T follicular helper cell (primary cell): ENCODE measurements at places on chromosomes 4 and X.

GRCh38 chrX:116384406-116384954 is 51.9 kb upstream of the SLC6A14 start:
- no peak for DNase-seq

GRCh38 chrX:39398963-39399261 is 597.7 kb downstream of the MID1IP1 start:
- no peak for DNase-seq

DNA sequence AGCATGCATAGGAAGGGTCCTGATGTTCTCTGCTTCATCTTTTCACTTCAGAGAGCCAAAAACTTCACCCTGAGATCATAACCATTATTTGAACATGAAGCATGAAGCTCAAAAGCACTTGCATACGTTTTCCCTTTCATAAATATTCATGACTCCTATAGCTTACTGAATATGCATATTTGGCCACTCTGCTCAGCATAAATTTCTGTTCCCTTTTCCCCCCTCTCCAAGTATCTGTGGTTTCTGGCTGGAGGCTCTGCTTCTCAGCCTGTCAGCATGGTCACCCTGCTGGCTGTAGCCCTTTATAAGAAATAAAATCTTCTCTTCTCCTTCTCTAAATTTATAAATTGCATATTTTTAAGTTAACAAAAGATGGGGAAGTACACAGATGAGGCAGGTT is 384.7 kb upstream of the AGA start:
- no peak for DNase-seq

GRCh38 chr4:83204731-83205130 is 79.9 kb downstream of the COQ2 start:
- no peak for DNase-seq

- DNase-seq = no peak
Measured at GRCh38 chr4:29153642-29154041, 1566.5 kb upstream of the PCDH7 start.

DNA sequence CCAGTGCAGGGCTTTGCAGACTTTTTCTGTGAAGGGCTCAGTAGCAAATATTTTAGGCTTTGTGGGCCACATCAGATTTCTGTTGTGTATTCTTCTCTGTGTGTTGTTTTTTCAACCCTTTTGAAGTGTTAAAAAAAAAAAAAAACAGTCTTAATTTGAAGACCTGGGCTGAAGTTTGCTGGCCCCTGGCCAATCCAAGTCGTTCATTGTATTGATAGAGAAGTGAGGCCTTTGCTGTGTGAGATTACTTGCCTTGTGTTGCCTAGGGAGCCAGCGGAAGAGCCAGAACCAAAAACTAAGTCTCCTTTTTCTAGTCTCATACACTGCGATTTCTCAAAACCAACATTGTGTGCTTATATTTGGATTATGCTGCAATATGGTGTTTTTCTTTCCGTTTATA is 46.9 kb downstream of the MTM1 start:
- DNase-seq = no peak

DNA sequence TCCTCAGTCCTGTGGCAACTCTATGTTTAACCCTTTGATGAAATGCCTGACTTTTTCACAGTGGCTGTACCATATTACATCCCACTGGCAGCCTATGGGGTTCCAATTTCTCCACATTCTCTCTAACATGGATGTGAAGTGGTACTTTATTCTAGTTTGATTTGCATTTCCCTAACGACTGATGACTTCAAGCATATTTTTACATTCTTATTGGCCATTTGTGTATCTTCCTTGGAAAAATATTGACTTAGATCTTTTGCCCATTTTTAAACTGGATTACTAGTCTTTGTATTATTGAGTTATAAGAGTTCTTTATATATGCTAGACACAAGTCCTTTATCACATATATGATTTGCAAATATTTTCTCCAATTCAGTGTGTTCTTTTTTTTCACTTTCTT is 2.1 kb upstream of the RAB39B start:
- DNase-seq = no peak

DNA sequence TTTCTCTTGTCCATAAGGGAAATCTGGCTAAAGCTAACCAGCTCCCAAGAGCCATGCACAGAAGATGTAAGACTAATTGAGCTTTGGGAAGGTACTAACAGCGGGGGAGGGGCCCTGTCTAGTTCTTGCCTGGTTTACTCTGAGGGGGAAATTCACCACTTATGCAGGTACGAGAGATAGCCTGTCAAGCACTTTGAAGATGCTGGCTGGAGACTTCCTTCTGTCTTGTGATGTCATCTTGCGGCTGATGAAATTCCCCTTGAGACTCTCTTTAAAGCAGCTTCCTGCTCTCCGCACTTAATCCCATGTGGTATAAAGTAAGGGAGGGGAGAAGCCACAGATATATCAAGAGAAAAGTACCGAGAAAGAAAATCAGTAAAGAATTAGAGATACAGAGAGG is 345.3 kb downstream of the MAPK10 start:
- no peak for DNase-seq

GRCh38 chrX:46572340-46572936 is 1.1 kb upstream of the CHST7 start:
- DNase-seq = no peak

- no peak for DNase-seq
Measured at GRCh38 chr4:39456946-39457763, 1.6 kb downstream of the RPL9 start.

GRCh38 chr4:101135371-101136010 is 211.8 kb downstream of the PPP3CA start:
- DNase-seq = no peak

- DNase-seq = no peak
Measured at GRCh38 chrX:17077361-17077760, 130.9 kb downstream of the REPS2 start.

DNA sequence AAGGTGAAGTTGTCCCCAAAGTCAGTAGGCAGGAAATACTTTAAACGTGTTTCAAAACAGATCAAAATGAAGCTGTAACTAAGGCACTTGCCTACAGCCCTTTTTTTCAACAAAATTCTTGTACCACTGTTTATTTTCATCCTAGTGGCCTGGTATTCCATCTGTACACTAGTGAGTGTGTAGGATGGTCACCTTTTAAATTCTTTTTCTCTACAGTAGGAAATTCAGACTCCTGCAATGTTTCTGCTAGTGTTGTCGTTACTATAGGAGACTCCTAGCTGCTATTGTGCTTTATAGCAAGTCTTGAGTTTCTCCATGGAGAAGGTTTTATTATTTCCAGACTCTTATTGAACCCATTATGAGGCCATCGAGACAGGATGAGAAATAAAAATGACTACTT is 7.0 kb upstream of the NHS start:
- no peak for DNase-seq

GRCh38 chrX:132609362-132609848 is 120.6 kb upstream of the MBNL3 start:
- no peak for DNase-seq

DNA sequence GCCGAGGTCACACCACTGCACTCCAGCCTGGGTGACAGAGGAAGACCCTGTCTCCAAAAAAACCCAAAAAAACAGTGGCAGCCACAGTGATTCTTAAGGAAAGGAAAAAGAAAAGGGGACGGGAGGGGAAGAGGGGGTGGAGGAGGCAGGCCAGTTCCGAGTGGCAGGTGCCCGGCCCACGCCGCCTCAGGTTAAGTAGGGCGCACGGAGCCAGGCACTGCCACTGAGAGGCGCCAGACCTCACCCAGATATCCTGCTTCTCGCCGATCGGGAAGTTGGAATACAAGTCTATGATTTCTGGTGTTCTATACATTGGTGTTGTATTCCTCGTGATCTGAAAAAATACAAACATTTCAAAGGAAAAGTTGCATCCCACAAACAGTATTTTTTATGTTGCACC is 35.9 kb downstream of the GAK start:
- DNase-seq = no peak

- no peak for DNase-seq
Measured at GRCh38 chr4:3498901-3499510, 33.2 kb downstream of the LRPAP1 start.
